Neural progenitor cell (in vitro differentiated cells): ENCODE measurements at places on chromosomes 11 and 22.
A peak's percentile ranks its signal among the peaks of the same experiment; 100 is the strongest.

GRCh38 chr11:69642913-69643632, 2.1 kb downstream of the CCND1 start:
- DNase-seq: peak; percentile 93

- no peak for DNase-seq
Observed at GRCh38 chr11:12769834-12770345, 95.7 kb downstream of the TEAD1 start.

DNA sequence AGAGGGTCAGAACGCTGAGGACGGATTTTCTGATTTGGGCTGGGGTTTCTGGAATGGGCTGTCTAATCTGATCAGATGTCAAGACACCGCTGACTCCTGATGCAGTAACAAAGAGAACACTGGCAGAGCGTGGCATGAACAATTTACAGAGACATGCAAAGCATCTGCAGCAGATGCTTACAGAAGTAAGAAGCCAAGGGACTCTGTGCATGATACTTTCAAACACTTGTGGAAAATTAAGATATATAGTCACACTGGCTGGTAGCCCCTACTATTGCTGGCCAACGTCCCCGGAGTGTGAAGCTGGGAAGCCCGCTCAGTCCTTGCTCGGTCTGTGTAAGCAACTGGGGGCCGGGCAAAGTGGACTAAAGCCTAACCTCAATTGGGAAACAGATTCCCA, 903.7 kb downstream of the BRD1 start:
- DNase-seq: no peak

DNA sequence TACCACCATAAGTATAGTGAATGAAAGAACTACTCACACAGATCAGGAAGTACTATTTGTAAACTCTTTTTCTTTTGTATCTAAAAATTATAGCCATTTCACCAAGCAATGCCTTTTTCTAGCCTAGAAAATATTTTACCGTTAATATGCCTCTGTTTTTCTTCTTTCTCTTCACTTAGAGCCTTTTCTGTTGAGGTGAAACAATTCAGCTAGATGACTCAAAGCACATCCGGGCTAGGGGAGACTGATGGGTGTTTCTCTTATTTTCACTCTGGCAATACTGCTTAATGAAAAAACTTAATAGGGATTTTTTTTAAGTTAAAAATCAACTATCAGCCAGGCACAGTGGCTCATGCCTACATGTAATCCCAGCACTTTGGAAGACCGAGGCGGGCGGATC, 93.3 kb downstream of the SGSM3 start:
- no peak for DNase-seq

GRCh38 chr11:64003807-64004589, 17.8 kb downstream of the OTUB1 start:
- no peak for DNase-seq

- peak; percentile 96 for DNase-seq
Observed at GRCh38 chr11:125371431-125371935, 124.6 kb downstream of the FEZ1 start.

DNA sequence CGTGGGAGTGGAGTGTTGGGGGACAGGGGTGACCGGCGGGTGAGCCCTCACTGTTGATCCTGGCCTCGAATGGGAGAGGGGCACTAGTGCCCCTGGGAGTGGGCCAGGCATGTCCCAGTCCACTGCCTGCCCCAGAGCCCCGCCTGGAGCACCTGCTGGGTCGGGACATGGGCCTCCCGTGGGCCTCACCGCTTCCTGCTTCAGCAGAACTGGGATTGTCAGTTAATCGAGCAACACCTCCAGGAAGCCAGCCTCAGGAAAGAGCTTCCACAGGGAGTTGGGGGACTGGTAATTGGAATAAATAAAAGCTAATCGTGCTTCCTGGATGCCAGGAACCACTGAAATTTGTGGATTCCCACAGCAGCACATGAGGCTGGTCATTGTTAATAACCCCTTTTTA, 43.8 kb downstream of the PARVB start:
- DNase-seq: no peak

- peak; percentile 27 for DNase-seq
Observed at GRCh38 chr22:19757140-19757984, 3.2 kb upstream of the TBX1 start.

- DNase-seq: peak; percentile 61
Observed at GRCh38 chr11:15770798-15771414, 585.4 kb downstream of the SOX6 start.
